GM13977 (cell line): ENCODE measurements at places on chromosomes 7 and 10.

DNA sequence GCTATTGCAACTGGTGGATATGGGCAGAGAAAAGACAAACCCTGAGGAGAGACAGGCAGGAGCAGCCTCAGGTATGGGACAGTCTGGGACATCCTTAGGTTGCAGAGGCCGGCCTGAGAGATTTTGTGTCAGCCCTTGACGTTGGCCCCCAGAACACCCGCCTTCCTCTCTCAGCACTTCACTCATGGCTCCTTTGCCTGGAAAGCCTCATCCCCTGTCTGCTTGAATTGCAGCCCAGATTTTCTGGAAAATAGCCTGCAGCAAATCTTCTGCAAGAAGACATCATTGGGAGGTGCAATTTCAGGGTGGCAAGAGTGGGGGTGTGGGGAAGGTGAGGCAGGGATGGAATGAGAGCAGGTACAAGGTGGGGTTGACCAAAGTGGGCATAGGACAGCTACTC, 2.2 kb upstream of the FRMD4A start:
- DNase-seq, result no peak

DNA sequence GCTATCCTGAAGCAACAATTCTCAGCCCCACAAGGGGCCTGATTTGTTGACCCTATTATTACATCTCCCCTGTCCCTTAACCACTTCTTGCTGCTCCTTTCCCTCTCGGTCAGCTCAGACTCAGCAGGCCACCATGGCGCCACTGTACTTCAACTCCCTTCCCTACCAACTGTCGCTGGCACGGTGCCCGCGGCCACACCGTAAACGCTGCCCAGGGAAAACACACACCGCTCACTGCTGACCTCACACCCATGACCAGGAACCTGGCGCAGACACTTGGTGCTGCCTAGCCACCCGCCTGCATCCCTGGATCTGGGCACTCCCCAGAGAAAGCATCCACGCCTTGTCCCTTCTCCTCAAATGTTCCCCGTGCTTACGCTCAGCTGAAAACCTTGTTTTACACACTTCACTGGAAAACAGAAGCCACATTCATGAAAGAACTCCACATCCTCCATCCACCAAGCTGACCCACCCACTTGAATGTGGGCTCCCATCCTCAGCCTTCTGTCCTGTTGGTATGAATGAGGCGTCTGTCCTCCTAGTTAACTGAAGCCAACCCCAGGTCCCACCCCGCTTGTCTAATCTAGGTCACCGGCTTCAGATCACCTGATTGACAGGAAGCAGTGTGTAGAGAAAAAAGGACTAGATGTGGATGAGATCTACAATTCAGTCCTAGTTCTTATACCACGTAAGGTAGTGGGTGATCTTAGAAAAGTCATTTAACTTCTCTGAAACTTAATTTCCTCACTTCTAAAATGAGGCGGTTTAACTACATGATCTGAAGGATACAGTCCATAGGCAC, 28.5 kb upstream of the CRYGN start:
- no peak for DNase-seq

GRCh38 chr10:71553432-71553831, 156.7 kb downstream of the CDH23 start:
- no peak for DNase-seq

DNA sequence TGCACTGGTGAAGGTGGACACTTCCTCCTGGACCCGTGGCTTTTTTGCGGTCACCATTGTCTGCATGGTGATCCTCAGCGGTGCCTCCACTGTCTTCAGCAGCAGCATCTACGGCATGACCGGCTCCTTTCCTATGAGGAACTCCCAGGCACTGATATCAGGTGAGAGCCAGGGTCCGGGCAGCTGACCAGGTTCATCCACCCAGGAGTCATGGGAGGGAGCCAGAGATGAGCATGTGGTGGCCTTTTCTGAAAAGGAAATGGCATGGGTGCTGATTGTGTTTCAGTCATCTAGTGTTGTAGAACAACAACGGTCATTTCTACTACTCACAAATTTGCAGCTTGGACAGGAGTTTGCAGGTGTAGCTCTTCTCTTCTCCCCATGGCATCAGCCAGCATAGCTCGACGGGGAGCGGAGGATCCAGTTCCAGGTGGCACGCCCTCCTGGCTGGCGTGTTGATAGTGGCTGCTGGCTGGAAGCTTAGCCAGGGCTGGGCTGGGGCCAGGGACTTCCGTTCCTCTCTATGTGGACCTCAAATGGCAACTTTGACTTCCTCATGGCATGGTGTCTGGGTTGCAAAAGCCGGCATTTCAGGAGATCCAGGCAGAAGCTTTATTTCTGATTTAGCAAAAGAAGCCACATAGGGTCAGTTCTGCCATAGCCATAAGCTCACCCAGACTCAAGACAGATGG, 32.7 kb downstream of the SLC29A3 start:
- no peak for DNase-seq

GRCh38 chr10:79068203-79068561, 584 bp upstream of the ZMIZ1 start:
- DNase-seq, result peak; percentile 65

DNA sequence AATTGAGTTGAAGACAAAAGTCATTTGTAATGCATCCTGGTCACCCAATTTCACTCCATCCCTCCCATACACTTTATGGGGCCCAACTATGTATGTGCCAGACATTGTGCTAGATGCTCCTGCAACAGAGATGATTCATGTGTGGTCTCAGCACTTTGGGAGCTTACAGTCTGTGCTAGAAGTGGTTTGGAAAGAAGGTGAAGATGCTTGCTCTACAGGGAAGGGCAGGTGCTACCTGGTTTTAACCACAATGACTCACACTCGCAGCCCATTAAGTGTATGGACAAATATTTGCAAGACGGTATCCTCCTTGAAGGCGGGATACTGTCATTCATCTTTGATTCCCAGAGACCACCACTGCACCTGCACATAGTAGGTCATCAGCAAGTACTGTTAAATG, 257.6 kb downstream of the OTUD1 start:
- DNase-seq, result no peak

- no peak for DNase-seq
Measured at GRCh38 chr10:10053051-10053450, 964.6 kb upstream of the CELF2 start.

DNA sequence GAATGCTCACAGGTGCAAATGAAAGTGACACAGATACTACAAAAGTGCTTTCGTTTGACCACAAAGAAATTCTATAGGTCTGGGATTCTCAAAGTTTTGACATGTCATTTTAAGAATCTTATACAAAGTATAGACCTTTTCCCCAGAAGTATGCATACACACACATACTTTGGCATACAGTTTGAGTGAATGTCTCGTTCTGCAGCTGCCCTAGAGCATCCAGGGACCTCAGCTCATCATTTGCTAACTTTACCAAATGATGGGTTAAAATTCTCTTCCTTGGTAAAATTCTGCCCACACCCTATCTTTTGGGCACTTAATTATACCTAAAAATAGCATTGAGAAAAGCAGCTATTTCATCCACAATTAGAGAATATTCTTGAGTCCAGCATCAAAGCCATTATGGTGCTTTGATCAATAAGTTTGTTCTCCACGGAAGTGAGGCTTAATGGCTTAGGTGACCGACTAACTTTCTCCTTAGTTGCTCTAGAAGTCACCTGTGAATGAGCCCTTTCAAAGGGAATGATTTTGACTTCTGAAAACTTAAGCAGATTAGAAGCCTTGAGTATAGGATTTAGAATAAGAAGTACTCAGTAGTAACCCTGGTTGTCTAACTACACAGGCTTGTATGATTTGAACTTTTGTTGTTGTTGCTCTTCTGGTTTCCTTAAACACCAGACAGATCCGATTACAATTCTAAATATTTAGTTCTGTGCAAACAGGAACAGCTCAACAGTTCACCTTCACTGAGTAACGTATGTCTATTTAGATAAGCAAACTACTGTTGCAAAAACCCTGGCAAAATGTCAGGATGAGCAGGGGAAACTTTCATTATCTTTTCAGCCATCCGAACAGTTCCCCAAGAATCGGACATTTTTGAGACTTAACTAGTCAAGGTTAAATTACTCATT, 70.6 kb downstream of the CNNM2 start:
- DNase-seq, result no peak

DNA sequence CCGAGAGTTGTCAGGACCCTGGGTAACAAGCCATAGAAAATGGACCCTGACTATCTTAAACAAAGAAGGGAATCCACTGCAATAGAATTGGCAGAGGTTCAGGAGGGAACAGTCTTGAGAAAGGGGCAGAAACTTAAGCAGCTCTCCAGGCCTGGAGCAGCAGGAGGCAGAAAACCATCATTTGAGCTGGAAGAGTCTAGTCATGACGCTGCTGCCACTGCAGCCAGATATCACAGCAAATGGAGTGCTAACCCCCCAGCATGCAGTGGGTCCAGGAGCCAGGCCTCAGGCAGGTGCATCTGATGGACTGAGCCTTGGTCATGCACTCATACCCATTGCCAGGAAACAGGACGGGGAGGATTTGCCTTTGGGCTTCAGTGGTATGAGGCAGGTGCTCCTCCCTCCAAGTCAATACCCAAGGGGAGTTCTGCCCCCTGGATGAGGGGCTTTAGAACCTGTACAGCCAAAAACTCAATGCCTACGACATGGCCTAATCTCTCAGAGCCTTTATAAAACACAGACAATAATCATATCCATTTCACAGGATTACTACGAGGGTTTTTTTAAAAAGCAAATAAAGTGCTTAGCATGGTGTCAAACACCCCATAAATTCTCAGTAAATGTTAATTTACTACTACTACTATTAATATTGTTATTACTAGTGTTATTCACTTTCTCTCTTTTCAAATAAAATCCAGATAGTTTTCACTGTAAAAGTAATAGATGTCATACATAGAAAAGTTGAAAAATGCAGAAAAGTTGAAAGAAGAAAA, 30.7 kb downstream of the DUSP5 start:
- DNase-seq, result no peak

DNA sequence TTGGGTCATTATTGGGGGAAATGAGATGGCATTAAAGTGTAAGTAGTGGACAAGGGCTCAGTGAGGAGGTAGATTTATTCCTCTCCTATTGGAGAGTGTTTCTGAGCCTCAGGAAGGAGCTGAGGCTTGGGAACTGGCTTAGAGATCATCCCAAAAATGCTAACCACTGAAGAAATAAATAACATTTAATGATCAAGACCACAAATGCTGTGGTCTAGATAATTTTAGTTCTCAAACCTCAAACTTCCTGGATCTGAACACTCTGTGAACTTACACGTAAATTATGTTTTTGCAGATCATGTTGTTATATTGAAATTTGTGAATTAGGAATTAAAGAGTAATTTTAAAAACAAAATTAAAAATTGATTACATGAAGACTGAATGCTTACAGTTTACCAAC, 27.3 kb downstream of the MDFIC start:
- DNase-seq, result no peak

GRCh38 chr7:65444899-65445823, 71.5 kb downstream of the ZNF92 start:
- DNase-seq, result no peak

DNA sequence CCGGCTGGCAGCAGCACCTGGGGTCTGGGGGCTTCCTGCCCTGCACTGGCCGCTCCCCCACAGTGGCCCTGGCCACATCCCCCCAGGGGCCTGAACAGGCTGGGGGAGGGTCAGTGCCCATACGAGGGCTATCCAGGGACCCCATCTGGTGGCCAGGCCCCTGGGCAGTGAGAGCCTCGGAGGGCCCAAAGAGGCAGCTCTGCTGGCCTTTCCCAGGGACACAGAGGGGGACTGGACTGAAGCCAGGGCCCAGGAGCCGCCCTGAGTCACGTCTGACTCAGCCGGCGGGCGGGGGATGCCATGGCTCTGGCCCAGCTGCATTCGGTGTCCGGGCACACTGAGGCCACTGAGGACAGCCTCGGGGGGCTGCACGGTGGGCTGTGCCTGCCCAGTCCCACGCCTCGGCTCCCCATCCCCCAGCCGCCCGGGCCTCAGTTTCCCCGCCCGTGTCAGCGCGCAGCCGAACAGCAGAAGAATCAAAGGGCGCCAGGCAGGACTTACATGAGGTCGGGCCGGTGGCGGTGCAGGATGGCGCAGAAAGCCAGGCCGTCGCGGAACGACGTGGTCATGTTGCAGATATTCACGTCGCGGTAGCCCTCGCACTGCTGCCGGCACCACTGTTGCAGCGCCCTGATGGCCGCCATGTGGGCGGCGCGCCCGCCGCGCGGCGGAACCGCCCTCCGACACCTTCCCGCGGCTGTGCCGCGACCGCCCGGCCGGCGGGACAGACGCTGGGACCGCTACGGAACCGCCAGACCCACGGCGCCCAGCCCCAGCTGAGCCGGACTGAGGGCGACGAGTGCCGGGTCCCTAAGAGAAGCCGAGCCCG, at the start of gene MICALL2:
Gene MICALL2 (minus strand): TSS at position 788 of the 829 bp plus-strand sequence. CDS start 144 bp downstream, at position 644.
- DNase-seq, result peak; percentile 64

DNA sequence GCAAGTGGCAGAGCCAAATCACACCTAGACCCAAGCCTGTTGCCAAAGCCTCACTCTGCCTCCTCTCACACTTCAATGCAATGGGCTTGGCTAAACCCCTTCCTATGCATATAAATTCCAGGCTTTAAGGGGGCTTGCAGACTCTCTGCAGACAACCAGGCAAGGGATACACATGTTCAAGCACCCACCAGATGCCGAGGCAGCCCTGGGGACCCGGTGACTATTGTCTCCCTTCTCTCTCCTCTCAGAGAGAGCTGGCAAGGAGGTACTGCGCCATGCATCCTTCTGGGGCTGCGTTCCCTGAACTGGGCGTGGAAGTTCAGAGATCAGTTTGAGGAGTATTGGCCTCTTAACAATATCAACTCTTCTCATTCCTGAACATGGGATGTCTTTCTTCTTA, 131.2 kb downstream of the ARHGAP22 start:
- DNase-seq, result no peak

DNA sequence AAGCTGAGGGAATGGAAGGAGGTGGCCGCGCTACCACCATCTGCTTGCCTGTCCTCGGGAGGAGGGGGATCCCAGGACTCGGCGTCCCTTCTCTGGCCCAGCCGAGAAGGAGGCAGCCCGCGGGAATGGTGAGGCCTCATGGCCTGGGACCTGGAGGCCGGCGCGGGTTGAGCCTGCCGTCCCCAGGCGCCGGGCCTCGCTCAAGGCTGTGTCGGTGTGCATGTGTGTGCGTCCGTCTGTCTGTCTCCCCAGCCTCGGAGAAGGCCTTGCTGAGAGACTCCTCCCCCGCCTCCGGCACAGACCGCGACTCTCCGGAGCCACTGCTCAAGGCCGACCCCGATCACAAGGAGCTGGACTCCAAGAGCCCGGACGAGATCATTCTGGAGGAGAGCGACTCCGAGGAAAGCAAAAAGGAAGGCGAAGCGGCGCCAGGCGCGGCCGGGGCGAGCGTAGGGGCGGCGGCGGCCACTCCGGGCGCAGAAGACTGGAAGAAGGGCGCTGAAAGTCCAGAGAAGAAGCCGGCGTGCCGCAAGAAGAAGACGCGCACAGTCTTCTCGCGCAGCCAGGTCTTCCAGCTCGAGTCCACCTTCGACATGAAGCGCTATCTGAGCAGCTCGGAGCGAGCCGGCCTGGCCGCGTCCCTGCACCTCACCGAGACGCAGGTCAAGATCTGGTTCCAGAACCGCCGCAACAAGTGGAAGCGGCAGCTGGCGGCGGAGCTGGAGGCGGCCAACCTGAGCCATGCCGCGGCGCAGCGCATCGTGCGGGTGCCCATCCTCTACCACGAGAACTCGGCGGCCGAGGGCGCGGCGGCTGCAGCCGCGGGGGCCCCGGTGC, 1.3 kb downstream of the HMX3 start:
- DNase-seq, result peak; percentile 73
